ENCODE measurements at places on chromosomes 6 and 20. TPM values are rescaled to one million over a fixed set of nuclear protein-coding genes. Genes with fewer than 3 reads are reported as not detected.
A peak's percentile ranks its signal among the peaks of the same experiment; 100 is the strongest.

DNA sequence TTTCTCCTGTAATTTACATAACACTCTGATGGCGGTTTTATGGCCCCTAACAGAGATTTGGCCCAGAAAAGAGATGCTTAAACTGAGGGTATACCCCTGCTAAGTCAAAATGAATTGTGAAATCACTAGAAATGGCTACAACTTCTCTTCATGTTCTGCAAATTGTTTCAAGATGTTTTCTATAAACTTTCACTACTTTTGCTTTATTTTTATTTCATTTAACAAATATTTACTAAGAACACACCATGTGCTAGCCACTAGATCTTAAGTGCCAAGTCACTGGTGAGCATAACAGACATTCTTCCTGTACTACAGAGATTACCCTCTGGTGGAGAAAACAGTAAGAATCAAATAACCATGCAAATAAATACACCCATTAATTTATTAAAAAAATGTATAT lies 87.6 kb downstream of the KCNQ5 start:
- no peak for DNase-seq

- no peak for DNase-seq
Measured at GRCh38 chr6:85432554-85432953, 17.3 kb upstream of the NT5E start.

DNA sequence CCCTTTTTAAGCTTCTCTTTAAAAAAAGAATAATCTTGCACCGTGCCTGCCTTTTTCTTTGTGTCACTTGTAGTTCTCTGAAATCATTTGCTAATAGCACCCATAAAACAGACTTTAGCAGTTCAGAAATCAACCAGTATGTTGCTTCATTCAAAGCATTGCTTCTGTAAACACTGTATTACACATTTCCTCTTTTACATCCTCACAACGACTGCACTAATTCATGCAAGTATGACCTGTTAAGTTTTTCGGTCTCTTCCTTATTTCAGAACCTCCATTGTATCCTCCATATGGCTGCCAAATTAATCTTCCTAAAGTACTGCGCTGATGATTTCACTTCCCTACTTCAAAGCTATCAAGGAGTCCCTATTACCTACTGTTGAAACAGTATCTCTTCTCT lies 142.9 kb upstream of the RNF217 start:
- DNase-seq, result no peak

GRCh38 chr20:7687065-7687464 lies 253.2 kb downstream of the HAO1 start:
- no peak for DNase-seq

GRCh38 chr6:164396071-164397047 lies 913.0 kb downstream of the C6orf118 start:
- DNase-seq, result no peak

GRCh38 chr20:32535953-32536823 lies 48.9 kb downstream of the NOL4L start:
- DNase-seq, result peak; percentile 90

DNA sequence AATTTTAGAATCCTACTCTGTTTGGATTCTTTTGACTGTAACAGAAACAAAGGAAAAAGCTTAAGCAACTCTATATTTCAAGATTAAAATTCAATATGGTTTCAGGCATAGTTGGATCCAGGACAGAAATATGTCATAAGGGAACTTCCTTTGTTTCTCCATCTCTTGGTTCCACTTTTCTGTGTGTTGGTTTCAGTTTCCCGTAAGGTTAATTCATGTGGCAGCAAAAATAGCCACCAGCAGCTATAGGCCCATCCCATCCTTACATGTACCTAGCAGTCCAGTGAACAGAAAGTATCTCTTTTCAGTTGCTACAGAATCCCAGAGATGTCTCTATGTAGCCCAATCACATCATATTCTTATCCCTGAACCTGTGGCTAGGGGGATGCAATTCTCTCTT lies 8.8 kb upstream of the FAM8A1 start:
- DNase-seq, result no peak

DNA sequence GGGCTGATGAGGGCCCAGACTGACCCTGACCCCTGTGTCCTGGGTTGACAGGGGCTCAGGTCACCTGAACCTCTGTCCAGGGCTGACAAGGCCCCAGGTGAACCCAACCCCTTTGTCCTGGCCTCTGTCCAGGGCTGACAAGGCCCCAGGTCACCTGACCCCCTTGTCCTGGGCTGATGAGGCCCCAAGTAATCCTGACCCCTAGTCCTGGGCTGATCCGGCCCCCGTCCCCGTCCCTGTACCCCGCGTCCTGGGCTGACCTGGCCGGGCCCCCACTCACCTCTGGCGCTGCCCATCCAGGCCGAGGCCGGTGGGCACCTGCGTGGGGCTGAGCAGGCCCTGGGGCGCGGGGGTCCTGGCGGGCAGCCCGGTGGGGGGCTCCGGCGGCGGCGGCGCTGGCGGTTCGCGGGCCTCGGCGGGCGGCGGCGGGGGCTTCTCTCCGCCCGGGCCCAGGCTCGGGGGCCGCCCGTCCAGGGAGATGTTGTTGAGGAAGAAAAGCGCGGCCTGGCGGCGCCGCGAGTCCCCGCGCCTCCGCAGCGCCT lies 379 bp downstream of the CABLES2 start:
- DNase-seq, result peak; percentile 20

- DNase-seq, result peak; percentile 47
Measured at GRCh38 chr20:47276851-47277534, 79.5 kb downstream of the ZMYND8 start.

GRCh38 chr6:63305277-63305676 lies 14.5 kb downstream of the LGSN start:
- no peak for DNase-seq

DNA sequence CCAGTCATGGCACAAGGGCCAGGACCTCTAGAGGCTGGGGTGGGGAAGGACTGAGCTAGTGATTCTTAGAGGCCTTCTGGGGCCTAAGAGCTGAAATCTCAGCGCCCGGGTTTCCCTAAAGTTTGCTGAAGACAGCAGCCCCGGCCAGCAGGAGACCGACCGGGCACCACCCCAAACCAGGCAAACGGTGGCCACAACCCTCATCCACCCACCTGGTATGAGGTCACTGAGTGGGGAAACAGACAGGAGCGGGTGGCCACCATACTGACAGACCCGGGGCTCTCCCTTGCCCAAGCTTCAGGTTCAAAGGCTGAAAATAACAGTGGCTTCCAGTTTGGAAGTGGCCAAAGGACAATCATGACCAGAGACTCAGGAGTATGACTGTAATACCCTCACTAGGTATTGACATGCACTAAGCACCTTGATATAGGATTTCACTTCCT lies 35.0 kb upstream of the ID1 start:
- DNase-seq, result no peak

- no peak for DNase-seq
Measured at GRCh38 chr6:144767051-144767450, 481.9 kb downstream of the UTRN start.

- no peak for DNase-seq
Measured at GRCh38 chr6:14728396-14729024, 517.4 kb upstream of the JARID2 start.

GRCh38 chr20:22690616-22691179 lies 106.3 kb upstream of the FOXA2 start:
- DNase-seq, result no peak

DNA sequence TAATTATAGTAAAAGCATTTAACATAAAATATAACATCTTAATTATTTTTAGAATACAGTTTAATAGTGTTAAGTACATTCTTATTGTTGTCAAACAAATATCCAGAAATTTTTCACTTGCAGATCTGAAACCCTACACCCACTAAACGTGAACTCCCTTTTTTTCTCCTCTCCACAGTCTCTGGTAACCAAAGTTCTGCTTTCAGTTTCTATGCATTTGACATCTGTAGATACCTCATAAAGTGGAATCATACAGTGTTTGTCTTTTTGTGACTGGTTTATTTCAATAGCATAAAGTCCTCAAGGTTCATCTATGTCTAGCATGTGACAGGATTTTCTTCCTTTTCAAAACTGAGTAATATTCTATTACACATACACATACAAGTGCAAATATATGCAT lies 286.3 kb downstream of the BTBD3 start:
- DNase-seq, result no peak

GRCh38 chr6:163756079-163756478 lies 341.6 kb downstream of the QKI start:
- DNase-seq, result peak; percentile 50

- DNase-seq, result no peak
Measured at GRCh38 chr6:55968926-55969325, 93.5 kb upstream of the BMP5 start.

GRCh38 chr6:11397622-11398450 lies 139.7 kb upstream of the TMEM170B start:
- no peak for DNase-seq

DNA sequence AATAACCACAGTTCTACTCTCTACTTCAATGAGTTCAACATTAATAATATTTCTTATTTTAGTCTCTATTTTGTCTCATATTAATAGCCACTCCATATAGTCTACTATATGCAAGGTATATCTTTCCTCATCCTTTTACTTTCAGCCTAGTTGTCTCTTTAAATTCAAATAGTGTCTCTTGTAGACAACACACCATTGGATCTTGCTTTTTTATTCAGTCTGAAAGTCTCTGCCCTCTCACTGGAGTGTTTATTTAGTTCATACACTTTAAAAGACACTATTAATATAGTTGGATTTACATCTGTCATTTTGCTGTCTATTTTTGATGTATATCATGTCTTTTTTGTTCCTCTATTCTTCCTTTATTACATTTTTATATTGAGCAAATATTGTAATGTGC lies 103.5 kb downstream of the RFPL4B start:
- DNase-seq, result no peak

DNA sequence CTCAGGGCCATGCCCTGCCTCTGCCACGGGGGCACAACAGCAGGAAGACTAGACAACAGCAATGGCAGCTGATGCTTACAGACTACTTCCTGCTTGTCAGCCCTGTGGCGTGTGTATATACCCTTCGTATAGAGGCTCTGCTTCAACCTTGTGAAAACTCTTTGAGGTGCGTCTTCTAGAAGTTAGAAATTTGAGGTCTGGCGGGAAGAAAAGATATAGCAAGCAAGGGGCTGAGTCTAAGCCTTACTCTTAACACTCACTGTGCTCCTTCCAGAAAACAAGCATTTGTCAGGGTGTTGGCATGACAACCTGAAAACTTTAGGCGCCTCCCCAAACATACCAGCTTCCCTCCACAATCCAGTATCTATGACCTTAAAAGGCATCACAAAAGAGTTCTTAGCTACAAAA lies 33.3 kb downstream of the JPH2 start:
- DNase-seq, result no peak

DNA sequence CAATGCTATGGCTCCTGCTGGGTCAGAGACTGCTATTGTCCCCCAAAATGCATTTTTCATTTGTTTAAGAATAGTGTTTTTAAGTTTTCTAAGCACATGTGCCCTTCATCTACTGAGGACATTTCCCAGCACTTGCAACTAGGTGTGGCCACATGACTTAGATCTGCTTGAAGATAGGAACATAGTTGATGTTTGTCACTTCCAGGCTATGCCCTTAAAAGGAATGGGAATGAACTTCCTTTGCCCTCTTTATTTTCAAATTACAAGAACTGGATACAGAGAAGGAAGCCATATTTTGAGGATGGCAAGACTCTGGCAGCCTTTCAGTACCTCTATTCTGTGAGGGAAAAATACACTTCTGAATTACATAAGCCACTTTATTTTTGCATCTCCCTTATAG lies 203.0 kb upstream of the TFAP2D start:
- DNase-seq, result no peak

DNA sequence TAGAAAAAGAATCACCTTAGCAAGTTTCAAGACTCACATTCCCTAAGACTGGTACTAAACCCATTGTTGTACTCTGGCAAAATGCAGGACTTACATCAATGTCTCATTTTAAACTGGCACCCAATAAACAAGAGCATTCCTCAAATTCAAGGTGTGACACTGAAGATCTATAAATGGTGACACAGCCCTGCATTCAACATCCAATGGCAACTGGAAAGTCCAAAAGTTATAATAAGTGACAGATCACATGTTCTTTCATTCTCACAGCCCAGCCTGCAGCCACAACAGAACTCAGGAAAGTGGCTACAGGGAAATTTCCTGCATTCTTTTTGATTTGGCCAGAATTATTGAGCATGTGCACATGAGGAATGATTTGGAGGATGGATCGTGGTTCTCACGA lies 57.5 kb downstream of the MBOAT1 start:
- no peak for DNase-seq

DNA sequence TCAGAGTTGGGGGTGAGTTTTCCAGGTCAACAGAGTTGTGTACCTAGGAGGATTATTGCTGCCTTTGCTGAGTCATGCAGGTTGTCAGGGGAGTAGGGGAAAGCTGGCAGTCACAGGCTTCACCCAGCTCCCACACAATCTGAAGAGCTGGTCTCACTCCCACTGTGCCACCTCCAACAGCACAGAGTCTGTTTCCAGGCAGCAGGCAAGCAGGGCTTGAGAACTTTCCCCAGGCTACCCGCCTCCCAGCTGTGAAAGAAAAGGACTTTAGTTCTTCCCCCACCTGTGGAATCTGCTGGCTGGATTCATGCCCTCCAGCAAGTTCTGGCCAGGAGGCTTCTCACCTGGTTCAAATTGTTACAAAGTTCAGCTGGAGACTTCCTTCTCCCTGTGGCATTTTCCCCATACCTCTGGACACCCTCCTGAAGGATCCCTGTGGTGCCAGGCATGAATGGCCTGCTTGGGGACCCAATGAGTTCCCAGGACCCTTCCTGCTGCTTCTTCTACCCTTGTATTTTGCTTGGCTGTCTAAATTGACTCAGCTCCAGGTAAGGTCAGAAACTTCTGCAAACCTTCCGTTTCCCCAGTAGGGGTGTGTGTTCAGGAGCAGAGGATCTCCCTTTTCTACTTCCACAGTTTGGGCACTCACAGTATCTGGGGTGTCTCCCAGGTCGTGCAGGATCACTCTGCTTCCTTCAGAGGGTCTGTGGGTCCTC lies 378.1 kb upstream of the MAN1A1 start:
- DNase-seq, result no peak

GRCh38 chr6:38783443-38784228 lies 68.5 kb downstream of the DNAH8 start:
- peak; percentile 53 for DNase-seq

- no peak for DNase-seq
Measured at GRCh38 chr20:45067558-45067957, 33.4 kb downstream of the KCNS1 start.

DNA sequence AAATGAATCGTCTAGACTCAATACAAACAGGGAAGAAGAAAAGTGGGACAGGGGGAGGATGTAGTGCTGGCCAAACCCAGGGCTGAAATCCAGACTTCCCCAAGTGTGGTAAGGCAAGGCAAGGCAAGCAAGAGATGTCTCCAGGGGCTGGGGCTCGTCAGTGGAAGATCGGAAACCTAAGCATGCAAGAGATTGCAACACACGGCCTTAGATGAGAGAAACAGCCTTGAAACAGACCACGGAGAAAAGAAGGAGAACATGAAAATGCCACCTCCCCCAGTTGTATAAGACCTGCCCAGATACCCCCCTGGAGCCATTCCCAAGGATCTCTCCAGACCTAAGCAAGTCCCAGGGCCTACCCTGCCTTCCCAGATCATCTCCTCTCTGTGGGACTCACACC lies 20.0 kb downstream of the VEGFA start:
- peak; percentile 22 for DNase-seq

- no peak for DNase-seq
Measured at GRCh38 chr6:160895562-160895961, 96.0 kb upstream of the MAP3K4 start.

The NKX2-2 gene
- total RNA-seq, result not detected

The RIPPLY2 gene
- 0.38 TPM for total RNA-seq

The PARD6B gene
- 72.0 TPM for total RNA-seq

The ATRN gene
- total RNA-seq, result 48.1 TPM

The SLC22A7 gene
- total RNA-seq, result 2.0 TPM

The ENPP5 gene
- total RNA-seq, result 21.5 TPM

The LAMA4 gene
- total RNA-seq, result 20.7 TPM

The UST gene
- total RNA-seq, result 4.2 TPM

The BPIFB1 gene
- total RNA-seq, result not detected

The ABRACL gene
- 24.9 TPM for total RNA-seq

The DEFB123 gene
- not detected for total RNA-seq

The PRSS16 gene
- total RNA-seq, result 11.2 TPM

Measured in kidney (tissue), 22 donors.